ENCODE measurements at places on chromosomes 7 and 10. TPM values are rescaled to one million over a fixed set of nuclear protein-coding genes. Genes with fewer than 3 reads are reported as not detected.

Gene SORBS1
- total RNA-seq = 44.1 TPM

Gene CCDC7
- total RNA-seq = 0.72 TPM

Gene EPO
- total RNA-seq = 1.1 TPM

Gene WNT8B
- 0.14 TPM for total RNA-seq

Gene KCND2
- not detected for total RNA-seq

Gene LEP
- total RNA-seq = not detected

Gene OPN1SW
- not detected for total RNA-seq

Gene CEP55
- 64.5 TPM for total RNA-seq

Gene UCN3
- not detected for total RNA-seq

Gene PLPP4
- 0.61 TPM for total RNA-seq

Gene HOGA1
- 0.67 TPM for total RNA-seq

Gene C10orf143
- total RNA-seq = not detected

Gene ICA1
- total RNA-seq = 34.2 TPM

Gene PPP1R3C
- not detected for total RNA-seq

Gene HABP2
- 24.3 TPM for total RNA-seq

Gene CDH23
- 1.0 TPM for total RNA-seq

Gene SOSTDC1
- 8.4 TPM for total RNA-seq

Gene SEMA3E
- total RNA-seq = not detected

Gene NSUN5
- 73.4 TPM for total RNA-seq

Gene FAM237B
- total RNA-seq = not detected

Gene MAGI2
- 0.25 TPM for total RNA-seq

Gene FAM25C
- total RNA-seq = not detected

Gene MYOZ1
- 0.35 TPM for total RNA-seq

Gene MRPS33
- total RNA-seq = 70.2 TPM

Gene ASB10
- total RNA-seq = not detected

Gene CFAP46
- total RNA-seq = 1.0 TPM

Gene TCERG1L
- not detected for total RNA-seq

Gene TAS2R3
- total RNA-seq = 2.3 TPM
